ENCODE measurements at places on chromosomes 12 and 14.

GRCh38 chr12:14930299-14930698 is 8.0 kb downstream of the ERP27 start:
- no peak for DNase-seq

DNA sequence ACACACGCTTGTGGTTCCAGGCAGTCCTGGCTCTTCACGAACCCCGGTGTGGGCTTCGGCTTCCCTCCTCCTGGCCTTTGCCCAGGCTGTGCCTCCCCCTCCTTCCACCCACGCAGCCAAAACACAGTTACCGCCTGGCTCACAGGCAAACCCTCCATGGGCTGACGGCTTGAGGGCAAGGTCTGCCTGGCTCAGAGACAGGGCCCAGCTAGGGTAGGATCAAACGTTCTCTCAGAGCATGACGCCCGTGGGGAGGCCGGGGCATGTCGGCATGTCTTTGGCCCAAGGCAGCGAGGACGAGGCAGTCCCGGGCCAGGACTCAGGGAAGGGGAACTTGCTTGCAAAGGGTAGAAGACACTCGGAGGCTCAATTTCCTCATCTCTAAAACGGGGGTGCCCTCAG is 2.1 kb downstream of the SLC25A47 start:
- DNase-seq = no peak

GRCh38 chr14:44901696-44902095 is 60.1 kb downstream of the KLHL28 start:
- no peak for DNase-seq

DNA sequence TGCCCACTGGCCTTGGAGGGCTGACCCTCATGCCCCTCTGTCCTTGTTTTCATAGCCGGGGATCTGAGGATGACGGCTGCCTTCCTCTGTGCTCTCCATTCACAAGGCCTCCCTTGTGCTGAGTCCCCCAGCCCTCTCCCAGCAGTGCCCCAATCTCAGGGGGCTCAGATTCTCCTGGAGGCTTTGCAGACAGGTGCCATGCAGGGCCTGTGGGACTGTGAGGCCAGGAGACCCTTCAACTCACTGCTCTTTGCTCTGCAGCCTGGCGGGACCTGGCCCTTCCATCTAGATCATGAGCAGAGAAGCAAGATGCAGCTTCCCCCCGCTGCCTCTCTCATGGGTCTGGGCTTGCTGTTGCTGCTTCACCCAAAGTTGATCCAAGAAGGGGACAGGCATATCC is 356.0 kb downstream of the BCL11B start:
- no peak for DNase-seq

GRCh38 chr12:124952801-124953200 is 36.1 kb downstream of the DHX37 start:
- no peak for DNase-seq

DNA sequence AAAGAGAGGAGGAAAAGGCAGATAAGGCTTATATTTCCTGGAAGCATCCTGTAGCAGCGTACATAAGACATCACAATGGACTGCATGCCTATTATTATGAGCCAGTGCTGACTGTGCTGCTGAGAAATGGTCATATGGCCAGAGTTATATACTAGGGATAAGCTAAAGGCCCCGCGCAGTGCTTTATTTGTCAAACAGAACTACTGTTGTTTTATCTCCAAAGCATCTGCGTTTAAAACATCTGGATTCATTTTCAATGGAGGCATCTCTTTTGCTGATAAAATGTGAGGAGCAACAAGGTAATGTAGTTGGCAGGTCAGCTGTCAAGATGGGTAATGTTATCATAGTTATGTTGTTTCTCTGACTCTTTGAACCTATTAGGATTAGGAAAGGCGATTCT is 28.0 kb upstream of the LMNTD1 start:
- no peak for DNase-seq

- DNase-seq = no peak
Observed at GRCh38 chr12:31002361-31002725, 71.3 kb upstream of the DDX11 start.

GRCh38 chr12:107684990-107685359 is 624 bp upstream of the PWP1 start:
- DNase-seq = peak; percentile 54

DNA sequence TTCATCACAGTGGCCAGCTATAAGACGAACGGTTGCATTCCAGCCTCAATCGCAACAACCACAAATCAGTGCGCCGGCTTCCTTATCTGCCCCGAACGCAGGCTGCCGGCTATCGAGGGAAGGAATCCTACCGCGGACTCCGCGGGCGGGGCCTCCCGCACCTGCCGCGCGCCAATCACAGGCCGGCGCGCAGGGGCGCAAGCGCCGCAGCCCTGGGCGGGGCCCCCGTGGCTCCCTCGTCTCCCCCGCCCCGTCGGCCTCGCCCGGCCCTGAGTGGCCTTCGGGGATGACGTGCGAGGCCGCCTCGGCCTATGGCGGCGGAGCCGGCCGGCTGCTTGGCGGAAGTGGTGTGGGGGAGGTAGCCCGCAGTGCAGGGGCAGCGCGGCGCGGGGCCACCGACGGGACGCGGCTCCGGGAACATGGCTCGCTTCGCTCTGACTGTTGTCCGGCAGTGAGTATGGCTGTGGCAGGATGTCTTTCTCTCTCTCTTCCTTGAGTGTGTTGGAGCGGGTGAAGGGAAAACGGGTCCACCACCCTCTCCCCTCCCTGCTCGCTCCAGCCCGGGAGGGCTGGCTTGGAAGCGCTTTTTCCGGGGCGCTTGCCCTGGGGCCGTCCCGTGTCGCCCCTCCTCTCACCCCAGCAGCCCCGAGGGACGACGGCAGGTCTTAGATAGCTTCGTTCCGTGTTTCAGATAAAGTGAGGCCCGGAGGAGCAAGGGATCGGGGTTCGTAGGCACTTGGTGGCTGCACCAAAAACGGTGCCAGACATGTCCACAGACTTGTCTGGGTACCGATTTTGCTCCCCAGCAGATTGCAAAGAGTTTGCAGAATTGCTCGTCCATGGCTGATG is at the start of gene TIGAR:
Gene TIGAR, plus strand, starts transcription at position 361 of the 849 bp plus-strand sequence. Its CDS starts 59 bp downstream, at position 420.
- peak; percentile 100 for DNase-seq

DNA sequence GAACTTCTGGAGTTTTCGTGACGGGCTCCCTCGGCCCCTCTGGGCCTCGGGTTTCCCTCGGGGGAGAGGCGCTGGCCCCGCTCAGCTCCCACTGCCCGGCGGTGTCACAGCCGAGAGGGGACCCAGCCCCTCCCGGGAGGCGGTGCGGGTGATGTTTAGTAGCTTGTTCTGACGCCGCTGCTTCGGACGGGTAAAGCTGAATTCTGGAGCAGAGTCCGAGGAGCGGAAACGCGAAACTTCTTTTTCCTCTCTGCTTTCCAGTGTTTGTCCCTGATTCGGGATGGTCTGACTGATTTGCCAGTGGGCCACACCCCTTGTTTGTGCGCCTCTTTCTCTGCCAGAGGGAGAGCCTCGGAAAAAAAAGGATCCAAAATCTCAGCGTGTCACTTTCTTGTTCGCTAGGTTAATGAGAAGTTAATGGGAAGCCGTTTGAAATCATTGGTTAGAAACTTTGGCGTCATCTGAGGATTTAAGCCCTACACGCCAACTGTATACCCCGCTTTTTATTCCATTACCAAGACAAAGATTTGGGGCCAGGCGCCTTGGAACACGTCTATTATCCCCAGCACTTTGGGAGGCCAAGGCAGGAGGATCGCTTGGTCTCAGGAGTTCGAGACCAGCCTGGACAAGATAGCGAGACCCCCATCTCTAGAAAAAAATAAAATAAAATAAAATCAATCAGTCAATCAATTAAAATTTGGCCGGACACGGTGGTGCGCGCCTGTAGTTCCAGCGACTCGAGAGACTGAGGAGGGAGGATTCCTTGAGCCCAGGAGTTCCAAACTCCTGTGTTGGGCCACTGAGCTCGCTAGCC is 756 bp downstream of the TULP3 start:
- peak; percentile 60 for DNase-seq

- DNase-seq = no peak
Observed at GRCh38 chr12:94128280-94128679, 20.1 kb upstream of the PLXNC1 start.

GRCh38 chr12:131681257-131681620 is 29.7 kb upstream of the SFSWAP start:
- DNase-seq = no peak

- no peak for DNase-seq
Observed at GRCh38 chr12:68630598-68630997, 19.9 kb downstream of the RAP1B start.

- no peak for DNase-seq
Observed at GRCh38 chr12:48875944-48876515, 10.4 kb upstream of the RND1 start.

DNA sequence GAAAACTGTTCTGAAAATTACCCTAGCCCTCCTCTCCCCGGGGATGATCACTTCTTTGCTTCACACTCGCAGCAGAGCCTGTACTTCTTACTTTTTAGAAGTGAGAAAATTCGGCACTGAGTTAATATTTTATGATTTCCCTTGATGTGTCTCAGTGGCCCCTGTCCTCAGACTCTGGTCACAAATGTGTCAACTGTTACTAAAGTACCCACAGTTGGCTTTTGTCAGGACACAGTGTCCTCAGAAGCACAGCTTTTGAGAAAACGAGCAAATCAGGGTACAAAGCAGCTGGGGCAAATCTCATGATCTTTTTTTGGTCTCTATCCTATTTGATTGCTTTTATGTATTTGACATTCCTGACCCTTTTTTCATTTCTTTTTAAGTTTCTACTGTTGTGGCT is 142.5 kb downstream of the SYNE2 start:
- no peak for DNase-seq

- DNase-seq = no peak
Observed at GRCh38 chr12:68377881-68378280, 45.7 kb upstream of the MDM1 start.

GRCh38 chr12:44217146-44217883 is 381.4 kb downstream of the TMEM117 start:
- DNase-seq = no peak

- DNase-seq = no peak
Observed at GRCh38 chr12:49912345-49913255, 8.9 kb upstream of the FAIM2 start.

Measured in iPS-NIHi11 (cell line).